ENCODE measurements at places on chromosomes 5 and 9.

- peak; percentile 31 for DNase-seq
These were observed 652 bp upstream of the TMEM161B start for GRCh38 chr5:88269222-88269771.

DNA sequence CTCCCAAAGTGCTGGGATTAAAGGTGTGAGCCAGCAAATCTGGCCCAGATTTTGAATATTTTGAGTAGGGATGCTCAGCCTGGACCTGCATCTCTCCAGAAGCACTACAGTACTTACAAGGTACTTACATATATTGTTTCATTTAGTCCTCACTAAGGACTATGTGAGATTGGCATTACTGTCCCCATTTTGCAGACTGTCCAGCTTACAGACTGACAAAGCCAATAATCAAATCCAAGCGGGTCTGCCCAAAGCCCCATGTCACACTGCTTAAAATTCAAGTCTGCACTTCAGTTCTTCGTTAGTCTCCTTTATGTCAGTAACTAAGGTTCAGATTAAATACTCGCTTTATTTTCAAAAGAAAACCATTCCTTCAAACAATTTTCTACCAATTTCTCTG lies 7.1 kb downstream of the MAPKAP1 start:
- no peak for DNase-seq

GRCh38 chr9:99808454-99808853 lies 13.2 kb upstream of the NR4A3 start:
- no peak for DNase-seq

GRCh38 chr5:82072138-82072537 lies 100.3 kb downstream of the ATG10 start:
- DNase-seq = no peak

DNA sequence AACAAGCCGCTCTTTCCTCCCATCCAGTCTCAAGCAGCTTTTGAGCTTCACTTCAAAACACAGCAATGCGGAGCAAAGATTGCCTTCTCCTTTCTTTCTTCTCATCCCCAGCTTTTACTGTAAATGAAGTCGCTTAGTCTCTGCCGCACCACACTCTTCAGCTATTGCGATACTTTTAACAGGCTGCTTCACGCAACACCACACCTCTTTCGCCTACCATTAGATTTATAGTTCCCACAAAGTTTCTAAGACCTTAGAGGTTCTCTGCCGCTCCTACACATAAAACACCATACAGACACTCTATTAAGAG lies 711 bp downstream of the PGGT1B start:
- no peak for DNase-seq

DNA sequence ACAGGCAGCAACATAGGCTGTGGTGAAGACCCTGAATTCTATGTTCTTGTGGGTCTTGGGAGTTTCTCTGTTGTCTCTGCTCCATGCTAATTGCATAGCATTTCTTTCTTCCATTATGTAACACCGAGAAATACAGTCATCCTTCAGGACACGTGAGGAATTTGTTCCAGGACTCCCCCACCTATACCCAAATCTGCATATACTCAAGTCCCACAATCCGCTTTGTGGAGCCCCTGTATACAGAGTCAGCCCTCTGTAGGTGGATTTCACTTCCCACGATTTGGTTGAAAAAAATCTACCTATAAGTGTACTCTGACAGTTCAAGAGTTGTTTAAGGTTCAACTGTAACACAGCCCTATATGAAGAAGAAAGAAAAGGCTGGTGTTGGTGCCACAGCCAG lies 22.1 kb downstream of the ANKRD33B start:
- DNase-seq = no peak

GRCh38 chr9:71796100-71796767 lies 27.9 kb upstream of the CEMIP2 start:
- no peak for DNase-seq

GRCh38 chr9:76004526-76004925 lies 114.1 kb downstream of the PCSK5 start:
- DNase-seq = no peak

- no peak for DNase-seq
These were observed 64.2 kb upstream of the OLFM1 start for GRCh38 chr9:135023088-135023785.

- DNase-seq = no peak
These were observed 75.5 kb downstream of the RAI14 start for GRCh38 chr5:34731435-34732232.

DNA sequence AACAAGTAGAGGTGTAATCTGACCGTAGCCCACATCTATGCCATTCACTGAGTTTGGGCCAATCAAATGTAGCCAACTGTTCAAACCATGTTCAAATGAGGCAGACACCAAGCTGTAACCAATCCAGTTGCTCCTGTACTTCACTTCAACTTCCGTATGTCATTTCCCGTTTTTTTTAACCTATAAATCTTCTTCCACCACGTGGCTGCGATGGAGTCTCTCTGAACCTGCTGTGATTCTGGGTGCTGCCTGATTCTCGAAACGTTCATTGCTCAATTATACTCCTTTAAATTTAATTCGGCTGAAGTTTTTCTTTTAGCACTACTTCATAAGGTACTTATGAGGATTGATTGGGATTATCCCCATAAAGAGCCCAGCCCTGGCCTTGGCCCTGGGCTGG lies 179.7 kb downstream of the PIK3R1 start:
- DNase-seq = no peak

DNA sequence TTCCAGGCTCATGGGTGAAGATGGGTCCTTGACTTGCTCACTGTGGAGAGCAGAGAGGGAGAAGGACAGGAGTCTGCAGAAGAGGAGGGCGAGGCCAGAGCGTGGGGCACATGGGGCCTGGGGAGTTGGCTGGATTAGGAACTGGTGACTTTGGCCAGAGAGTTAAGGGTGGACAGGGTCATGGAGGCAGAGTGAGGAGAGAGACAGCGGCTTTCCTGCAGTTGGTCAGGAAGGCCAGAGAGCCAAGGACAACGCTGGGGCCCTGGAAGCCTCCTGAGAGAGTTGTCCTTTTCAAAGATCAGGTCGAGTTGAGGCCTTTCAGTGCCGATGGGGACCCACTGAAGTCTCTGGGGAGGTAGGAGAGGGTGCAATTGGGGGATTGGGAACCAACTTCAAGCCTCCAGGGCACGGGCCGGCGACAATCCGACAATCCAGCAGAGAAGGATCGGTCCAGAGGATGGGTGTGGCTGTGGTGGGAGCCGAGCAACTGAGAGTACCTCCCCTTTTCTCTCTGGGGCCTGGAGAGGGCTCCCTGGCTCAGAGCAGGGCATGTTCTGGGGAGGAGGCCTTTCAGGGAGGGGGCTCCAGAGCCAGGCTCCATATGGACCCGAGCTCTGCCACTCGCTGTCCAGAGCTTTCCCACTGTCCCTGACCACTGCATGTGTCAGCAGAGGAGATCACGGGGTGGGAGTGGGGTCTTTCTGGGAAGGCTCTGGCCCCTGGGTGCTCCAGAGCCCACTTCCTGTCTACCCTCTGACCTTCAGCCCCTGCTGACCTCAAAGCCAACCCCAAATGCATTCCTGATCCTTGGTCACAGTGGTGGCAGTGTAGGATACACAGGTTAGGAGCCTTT lies 7.5 kb upstream of the PHYHD1 start:
- DNase-seq = no peak

DNA sequence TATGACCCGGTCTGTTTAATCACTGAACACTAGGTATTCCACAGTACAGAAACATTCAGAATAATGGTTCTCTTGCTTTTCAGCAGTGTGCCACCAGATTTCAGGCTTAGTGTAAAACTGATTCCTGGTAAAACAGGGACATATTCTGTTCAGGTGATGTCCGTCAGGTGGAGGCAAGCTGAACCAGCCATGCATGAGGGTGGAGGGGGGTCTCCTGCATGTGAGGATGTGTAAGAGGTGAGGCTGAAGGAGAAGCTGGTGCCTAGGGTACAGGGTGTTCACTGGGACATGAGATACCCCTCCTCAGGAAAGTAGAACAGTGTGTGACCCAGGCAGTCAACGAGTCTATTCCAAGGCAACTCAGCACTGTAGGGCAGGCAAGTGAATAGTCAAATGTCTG lies 563.9 kb downstream of the BNC2 start:
- DNase-seq = no peak

DNA sequence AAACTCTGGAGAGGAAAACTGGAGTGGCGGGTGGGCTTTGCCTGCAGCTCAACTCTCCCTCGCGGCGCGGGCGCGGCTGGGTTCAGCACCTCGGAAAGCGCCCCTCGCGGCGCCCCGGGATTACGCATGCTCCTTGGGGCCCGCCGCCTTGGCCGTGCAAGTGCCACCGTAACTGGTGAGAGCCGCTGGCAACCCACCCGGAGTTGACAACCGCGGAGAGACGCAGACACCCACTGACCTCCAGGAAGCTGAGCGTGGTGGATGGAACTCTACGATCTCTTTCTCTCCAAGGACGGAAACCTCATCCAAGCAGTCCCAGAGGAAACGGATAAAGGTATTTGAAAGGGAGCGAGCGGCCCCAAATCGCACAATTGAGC lies 194 bp upstream of the RXFP3 start:
- peak; percentile 40 for DNase-seq

- DNase-seq = no peak
These were observed 15.4 kb downstream of the KCNN2 start for GRCh38 chr5:114377050-114377844.

DNA sequence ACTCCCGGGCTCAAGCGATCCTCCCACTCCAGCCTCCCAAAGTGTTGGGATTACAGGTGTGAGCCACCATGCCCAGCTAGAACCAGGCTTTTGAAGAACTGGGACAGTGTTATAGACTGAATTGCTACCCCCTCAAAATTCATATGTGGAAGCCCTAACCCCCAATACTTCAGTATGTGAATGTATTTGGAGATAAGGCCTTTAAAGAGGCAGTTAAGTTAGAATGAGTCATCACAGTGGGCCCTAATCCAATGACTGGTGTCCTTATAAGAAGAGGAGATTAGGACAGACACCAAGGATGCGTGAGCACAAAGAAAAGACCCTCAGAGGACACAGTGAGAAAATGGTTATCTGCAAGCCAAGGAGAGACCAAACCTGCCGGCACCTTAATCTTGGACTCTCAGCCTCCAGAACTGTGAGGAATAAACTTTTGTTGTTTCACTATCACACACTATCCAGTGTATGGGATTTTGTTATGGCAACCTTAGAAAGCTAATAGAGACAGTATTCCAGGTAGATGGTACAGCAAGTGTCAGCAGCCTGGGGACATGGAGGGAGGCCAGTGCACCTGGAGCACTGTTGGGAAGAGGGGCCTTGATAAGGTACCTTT lies 31.4 kb upstream of the ERGIC1 start:
- DNase-seq = no peak

GRCh38 chr9:108937561-108938305 lies 3.5 kb downstream of the ABITRAM start:
- no peak for DNase-seq

DNA sequence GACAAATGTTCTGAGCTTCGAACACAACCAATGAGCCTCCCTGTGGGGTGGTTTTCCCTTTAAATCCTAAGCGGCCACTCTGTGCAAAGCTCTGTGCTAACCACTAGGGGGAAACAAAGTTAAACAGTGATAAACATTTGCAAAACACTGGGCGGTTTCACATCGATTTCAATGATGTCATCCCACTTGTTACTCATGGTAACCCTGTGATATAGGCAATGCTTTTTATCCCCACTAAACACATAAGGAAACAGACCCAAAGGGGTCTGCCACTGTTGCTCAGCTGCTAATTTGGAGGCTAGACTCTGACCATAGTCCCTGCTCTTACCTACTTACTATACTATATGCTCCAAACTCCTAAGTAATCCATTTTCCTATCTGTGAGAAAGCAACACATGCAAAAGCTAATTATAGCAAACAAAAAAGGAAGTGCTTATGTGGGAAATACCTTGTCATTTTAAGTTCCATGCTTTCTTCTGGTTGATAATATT lies 57.3 kb downstream of the PTPN3 start:
- peak; percentile 81 for DNase-seq

- DNase-seq = no peak
These were observed 481.1 kb upstream of the ZNF608 start for GRCh38 chr5:125227333-125228095.

DNA sequence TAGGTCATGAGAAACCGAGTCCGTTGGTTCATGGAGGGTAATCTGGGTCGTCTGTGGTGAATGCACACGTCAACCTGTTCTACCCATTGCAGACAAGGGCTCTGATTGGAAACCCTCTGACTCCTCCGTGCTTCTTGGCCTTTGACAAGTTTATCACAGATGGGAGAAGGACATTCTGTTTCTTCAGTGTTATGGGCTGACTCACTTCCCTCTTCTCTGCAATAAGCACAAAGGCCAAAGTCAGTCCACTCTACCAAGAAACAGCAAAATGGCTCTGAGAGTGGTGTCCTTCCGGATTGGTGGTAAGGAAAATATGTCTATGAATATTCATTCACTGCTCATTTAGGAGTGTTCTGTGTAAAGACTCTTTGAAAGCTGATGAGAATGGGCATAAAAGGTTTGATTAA lies 89.3 kb downstream of the FEM1C start:
- DNase-seq = no peak

DNA sequence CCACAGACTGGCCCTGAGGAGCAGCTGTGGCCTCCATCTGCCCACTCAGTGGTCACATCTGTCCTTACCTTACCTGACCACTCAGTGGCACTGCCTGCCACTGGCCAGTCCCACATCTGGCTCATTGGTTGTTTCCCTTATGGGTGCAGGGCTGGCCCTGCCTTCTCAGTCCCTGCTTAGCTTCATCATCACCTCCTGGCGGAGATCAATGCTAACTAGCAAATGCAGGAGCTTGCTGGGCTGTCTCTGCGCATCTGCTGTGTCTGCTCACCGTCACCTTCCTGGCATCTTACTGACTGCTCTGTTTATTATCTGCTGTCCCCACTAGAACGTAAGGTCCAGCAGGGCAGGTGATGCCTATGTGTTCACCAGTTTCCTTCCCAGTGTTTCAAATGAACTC lies 356.9 kb downstream of the SEMA5A start:
- no peak for DNase-seq

DNA sequence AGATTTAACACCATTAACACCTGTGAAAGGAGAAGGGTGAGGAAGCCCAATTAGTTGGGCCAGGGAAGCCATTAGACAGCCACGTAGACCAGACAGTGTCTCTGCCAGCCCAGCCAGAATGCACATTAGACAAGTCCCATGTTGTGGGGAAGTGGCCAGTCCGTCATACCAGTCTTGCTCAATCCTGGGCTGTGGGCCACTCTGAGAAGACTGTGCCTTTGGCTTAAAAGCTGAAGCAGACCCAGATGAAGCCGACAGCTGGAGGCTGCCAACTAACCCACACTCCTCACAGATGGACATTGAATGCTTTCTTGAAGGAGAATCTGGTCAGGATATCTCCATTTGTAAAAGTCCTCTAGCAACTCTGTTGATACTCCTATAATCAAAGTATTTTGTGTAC lies 128.5 kb downstream of the CHSY3 start:
- DNase-seq = no peak

DNA sequence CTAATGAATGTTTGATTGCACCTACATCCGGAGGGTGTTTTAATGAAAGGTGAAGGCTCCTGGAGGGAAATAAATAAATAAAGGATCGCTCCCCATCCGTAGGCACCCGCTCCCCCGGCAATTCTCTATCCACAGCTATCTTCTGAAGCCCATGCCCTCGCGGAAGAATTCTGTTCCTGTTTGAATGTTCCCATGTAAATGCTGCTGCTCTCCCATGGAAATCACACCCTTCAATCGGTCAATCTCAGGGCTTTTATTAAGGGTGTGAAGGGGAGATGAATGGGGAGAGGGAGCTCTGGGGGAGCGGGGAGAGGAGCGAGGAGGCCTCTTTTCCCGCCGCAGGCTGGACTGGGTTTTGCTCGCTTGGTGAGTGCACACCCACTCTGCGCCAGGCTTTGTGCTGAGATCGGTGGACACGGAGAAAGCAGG lies 21.1 kb upstream of the ARAP3 start:
- no peak for DNase-seq

- no peak for DNase-seq
These were observed 166.8 kb downstream of the ATP10B start for GRCh38 chr5:160685219-160685618.

GRCh38 chr5:10635867-10636350 lies 72.0 kb downstream of the ANKRD33B start:
- no peak for DNase-seq

Measured in activated CD4-positive, alpha-beta T cell treated with anti-CD3 and anti-CD28 coated beads, Interleukin-2, Interleukin-4, amounts not matched to agents 100 ng/mL and 50 ng/mL, durations not matched to agents 16 hours and 8 hours (primary cell).